ENCODE measurements at places on chromosomes 12 and 14.

GRCh38 chr12:132143336-132144071 lies 615 bp downstream of the DDX51 start:
- DNase-seq = no peak

GRCh38 chr14:100371773-100372172 lies 48.6 kb downstream of the SLC25A47 start:
- DNase-seq = no peak

- no peak for DNase-seq
Observed at GRCh38 chr14:89331398-89331797, 85.6 kb downstream of the FOXN3 start.

DNA sequence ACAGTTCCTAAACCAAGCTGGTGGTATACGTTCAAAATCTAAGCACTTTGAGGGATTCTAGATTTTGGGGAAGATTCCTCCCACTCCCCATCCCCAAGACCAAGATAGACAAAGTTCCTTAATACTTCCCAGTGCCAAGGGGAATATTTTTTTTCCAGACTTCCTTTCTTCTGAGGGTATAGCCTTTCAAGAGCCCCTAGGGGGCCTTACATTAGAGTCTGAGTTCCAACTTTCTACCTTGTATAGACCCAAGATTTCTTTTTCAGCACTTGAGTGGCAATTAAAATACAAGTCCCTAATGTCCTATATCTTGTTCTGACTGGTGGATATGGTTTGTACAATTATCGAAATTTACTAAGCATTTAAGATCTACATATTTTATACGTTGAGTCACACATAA lies 28.7 kb upstream of the SOS2 start:
- no peak for DNase-seq
